Iris pigment epithelial cell (primary cell): ENCODE measurements at places on chromosomes 2 and 18.

- DNase-seq = no peak
Measured at GRCh38 chr2:42336361-42336965, 24.6 kb downstream of the COX7A2L start.

DNA sequence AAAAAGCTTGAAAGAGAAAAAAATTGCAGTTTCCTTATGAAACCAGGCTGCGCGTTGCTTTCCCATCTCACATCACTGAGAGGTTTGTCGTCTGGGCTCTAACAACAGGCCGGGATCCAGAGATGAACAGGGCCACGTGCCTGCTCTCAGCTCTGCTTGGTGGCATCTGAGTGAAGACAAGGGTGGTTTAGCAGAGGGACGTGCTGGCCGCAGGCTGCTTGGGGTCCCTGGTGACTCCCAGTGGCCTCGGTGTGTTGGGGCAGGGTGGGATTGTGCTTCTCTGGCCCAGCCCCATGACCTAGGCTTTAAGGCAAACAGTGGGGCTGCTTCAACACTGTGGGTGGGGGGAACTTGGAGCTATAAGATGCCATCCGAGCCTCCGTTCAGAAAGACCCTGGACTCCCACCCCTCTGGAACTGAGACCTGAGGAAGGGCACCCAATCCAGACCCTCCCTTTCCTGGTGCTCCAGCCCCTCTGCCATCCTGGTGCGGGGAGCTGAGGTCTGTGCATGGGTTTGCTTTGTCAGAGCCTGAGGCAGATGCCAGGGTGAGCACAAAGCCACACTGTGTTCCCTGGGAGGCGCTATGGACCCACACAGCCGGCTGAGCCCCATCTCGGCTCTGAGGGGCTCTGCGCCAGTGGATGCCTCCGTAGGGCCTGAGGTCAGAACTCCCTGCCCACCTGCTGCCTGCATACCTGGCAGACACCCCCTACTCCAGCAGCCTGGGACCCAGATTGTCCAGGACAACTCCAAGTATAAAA lies 18.4 kb upstream of the HPCAL1 start:
- no peak for DNase-seq

DNA sequence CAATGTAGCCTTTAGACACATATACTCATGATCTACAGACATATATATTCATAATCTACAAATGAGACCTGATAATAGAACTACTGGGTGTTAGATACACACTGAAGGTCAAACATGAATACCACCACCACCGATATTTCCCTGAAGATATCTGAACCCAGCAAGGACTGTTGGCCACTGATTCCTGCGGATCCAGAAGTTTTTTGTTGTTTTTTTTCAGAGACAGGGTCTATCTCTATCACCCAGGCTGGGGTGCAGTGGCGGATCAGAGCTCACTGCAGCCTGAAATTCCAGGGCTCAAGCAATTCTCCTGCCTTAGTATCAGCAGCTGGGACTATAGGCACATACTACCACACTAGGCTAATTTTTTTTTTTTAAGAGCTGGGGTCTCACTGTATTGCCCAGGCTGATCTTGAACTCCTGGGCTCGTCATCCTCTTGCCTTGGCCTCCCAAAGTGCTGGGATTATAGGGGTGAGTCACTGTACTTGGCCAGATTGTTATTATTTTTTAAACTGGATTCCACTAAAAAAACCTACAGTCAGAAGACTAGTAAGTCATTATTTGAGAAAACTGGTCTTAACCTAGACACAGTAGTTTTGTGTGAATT lies 1.8 kb downstream of the METTL5 start:
- DNase-seq = peak; percentile 44

DNA sequence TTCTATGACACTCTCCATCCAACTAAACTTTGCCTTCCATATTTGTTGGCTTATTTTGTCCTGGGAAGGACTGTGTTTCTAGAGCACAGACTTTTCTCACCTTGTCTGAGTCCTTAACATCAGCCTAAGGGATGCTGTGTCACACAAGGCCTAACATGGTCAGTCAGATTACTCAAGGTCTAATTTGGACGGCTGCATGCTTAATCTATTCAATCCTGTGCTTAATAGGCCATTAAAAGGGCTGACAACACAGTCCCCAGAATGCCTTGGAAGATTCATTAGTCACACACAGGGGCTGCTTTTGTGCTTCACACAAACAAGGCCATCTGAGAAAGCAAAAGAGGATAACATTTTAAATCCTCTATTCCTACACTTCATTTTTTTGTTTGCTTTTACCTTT lies 84.0 kb downstream of the DYNAP start:
- no peak for DNase-seq

GRCh38 chr2:222442665-222443064 lies 18.3 kb downstream of the SGPP2 start:
- no peak for DNase-seq

DNA sequence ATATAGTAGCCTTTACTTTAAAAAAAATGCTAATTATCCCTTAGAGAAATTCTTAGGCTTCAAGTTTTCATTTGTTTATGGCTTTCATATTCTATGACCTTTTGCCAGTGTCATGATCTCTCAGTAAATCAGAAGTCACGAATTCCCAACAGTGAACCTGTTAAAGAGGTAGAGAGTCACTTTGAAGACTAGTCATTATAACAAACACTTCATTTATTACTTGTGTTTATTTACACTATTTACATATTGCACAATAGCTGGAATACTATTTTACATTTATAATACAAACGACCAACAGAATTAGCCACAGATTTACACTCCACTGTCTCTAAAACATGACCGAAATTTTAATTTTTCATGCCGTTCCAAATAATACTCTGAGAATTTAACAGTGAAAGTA lies 8.5 kb downstream of the ALKAL2 start:
- no peak for DNase-seq

GRCh38 chr2:147712051-147712450 lies 132.8 kb upstream of the ACVR2A start:
- DNase-seq = no peak

DNA sequence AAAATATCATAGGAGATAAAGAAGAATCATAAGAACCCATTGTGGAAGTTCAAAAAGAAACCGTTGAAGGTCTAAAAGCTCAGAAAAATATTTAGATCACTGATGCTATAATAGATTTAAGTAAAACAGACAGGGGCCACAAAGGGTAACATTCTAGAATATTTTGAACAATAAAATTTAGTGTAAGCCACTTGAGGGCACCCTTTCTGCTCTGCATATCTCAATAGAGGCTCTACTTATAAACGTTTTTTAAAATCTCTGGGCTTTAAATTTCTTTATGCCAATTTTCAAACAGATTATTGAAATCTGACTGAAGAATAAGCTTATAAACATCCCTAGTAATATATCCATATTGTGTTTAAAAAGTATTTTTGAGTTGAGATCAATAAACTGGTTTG lies 57.6 kb upstream of the IL1RL1 start:
- DNase-seq = no peak

DNA sequence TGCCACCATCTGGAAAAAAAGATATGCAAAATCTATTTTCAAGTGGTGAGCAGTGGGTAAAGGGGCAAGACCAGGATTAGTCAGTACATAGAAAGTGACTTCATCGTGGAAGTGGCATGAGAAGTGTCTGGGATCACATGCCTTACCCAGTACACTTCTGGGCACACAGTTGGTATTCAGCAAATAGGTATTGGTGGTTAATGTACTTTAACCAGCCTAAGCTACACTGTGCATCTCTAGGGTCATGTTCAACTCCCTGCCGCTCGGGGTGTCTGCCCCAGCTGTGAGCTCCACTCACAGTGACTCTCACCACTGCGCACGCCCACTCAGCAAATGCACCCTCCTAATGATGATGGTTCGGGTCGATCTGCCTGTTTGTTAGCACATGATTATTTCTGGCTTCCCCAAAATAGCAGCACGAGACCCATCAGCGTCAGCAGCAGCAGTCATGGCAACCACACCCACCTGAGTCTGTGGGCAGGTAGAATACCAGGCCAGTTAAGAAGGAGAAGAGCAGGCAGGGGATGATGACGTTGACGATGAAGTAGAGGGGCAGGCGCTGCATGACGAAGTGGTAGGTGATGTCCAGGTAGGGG lies 11.1 kb downstream of the CHRNA1 start:
- no peak for DNase-seq

DNA sequence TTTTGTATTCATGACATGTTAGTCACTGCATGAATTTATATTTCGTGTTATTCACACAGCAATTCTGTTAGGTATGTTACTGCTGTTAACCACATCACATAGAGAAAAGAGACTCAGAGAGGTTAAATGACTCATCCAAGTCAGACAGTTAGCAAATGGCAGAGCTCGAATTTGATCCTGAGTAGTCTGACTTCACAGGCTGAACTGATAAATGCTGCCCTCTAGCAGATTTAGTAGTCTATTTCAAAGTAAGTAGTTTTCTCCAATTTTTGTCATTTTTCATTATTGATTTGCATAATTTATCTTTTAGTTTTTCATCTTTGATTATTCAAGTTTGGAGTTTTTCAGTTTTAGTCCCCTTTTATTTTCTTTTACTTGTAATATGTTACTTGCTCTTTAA lies 58.3 kb downstream of the WDR7 start:
- peak; percentile 95 for DNase-seq

- no peak for DNase-seq
Measured at GRCh38 chr2:34998741-34999140, 1356.8 kb upstream of the CRIM1 start.

DNA sequence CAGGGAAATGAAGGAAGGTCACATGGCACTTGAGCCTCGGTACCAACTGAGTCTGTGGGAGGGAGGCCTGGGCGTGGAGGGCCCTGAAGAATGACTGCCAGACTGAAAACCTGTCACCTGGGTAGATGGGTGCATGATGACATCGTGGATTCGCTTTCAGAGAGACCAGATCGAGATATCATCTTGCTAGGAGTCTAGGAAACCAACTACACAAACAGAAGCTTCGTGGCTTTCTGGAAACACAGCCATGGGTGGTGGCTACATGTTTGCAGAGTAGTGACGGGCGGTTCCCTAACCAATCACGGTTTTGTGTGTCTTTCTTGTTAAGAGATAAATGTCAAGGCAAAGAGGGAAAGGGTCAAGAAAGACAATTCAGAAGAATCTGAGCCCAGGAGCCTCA lies 155.0 kb downstream of the EIPR1 start:
- peak; percentile 6 for DNase-seq

DNA sequence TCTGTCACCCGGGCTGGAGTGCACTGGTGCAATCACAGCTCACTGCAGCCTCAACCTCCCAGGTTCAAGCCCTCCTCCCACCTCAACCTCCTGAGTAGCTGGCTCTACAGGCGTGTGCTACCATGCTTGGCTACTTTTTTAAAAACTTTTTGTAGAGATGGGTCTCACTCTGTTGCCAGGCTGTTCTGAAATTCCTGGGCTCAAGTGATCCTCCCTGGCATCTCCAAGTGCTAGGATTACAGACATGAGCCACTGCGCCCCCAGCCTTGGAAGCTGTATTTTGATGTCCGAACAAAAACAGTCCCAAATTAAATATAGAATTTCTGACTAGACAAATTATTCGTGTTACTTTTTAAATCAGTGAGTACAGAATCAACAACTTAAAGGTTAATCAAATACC lies 97.4 kb downstream of the ZNF516 start:
- DNase-seq = no peak

DNA sequence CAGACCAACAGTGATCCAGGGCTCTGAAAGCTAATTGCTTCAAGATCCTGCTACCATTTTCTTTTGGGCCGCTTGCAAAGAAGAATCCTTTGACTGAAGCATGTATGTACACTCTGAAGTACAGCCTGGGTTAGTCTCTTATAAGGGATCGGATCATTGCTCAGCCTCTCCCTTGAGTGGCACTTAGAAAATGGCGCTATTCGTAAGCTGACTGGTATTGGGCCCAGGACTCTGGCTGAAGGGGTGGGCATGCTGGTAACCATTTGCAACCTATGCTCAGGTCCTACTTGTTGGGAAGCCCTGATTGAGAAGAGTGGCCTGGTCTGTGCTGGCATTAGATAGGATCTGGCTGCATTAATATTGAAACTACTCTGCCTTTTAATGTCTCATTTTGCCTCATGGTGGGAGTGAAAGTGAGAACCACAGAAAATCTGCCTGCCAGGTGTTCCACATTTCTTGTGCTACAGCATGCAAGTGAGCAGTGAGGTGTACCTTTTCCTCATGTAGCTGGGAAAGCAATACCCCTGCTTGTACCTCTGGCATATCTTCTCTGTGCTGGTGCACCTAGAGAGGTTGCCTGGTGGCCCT lies 661 bp upstream of the MGAT5 start:
- DNase-seq = no peak

- DNase-seq = no peak
Measured at GRCh38 chr2:37857575-37858399, 67.3 kb upstream of the RMDN2 start.

DNA sequence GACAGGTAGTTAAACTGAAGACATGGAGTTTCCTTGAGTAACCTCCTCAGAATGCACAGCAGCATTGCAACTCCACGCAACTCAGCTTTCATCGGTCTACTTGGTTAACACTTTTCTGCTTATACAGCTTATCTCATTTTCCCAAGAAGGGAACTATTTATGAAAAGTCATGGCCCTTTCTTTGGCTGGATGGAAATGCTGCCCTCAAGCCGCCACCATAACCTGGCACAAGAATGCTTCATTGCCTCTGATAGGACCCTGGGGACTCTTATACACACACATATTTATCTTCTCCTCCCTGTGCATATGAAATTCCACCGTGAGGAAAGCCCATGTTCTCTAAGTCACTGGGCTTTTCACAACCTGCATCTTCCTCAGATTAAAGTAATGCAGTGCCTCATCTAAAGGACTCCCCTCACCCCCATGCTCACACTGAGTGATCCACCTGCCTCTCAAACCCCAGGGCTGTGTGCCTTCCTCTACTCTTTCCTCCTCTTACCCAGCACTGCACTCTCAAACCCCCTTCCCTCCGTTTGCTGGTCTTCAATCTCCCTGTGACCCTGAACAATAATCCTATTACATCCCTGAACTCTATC lies 192.0 kb upstream of the HNRNPA3 start:
- no peak for DNase-seq

DNA sequence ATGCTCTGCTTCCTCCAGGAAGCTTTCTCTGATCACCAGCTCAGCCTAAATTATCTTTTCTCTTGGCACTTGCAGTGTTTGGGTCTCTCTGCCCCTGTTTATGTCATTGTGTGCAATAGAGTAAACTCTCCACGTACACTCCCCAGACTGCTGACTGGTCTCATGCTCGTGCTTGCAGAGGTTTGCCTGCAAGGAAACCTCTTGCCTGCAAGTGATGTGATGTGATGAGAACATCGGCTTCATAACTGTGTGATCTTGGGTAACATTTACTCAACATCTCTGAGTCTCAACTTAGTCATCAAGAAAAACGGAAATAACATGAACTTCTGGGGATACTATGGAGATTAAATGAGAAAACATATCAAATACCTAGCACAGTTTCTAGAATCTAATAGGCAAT lies 92.3 kb downstream of the BIN1 start:
- peak; percentile 99 for DNase-seq

DNA sequence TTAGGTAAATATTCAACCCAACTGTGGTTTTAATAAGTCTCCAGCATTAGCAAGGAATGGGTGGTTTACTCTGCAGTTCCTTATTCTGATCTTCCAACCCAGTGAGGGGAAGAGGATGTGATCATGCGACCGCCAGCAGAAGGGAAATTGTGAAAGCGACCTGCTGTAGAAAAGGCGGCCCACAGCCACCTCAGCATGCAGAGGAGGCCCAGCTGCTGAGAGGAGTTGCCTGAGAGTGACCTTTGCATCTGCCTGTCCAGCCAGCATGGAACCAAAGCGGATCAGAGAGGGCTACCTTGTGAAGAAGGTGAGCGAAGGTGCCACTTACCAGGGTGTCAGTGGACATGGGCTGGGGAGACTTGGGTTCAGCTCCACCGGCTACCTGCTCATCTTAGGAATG lies at the start of gene PLEK:
Gene PLEK, plus strand, starts transcription at position 196 of the 400 bp plus-strand sequence. Its CDS starts 70 bp downstream, at position 266.
- DNase-seq = peak; percentile 19

- DNase-seq = peak; percentile 49
Measured at GRCh38 chr2:61946666-61947065, 41.2 kb downstream of the COMMD1 start.

GRCh38 chr18:1914489-1914888 lies 656.8 kb downstream of the METTL4 start:
- DNase-seq = peak; percentile 36
